Parietal lobe (tissue), 2 donors: ENCODE measurements at places on chromosomes 16 and 17. TPM values are rescaled to one million over a fixed set of nuclear protein-coding genes. Genes with fewer than 3 reads are reported as not detected.

Gene KRT31
- total RNA-seq = 0.94 TPM

Gene PIPOX
- total RNA-seq = 4.7 TPM

Gene ST6GALNAC2
- total RNA-seq = not detected

Gene WDR90
- total RNA-seq = 26.9 TPM
